Left ventricle myocardium superior (tissue), 1 donor: ENCODE measurements at places on chromosomes 3 and 15. TPM values are rescaled to one million over a fixed set of nuclear protein-coding genes. Genes with fewer than 3 reads are reported as not detected.

DNA sequence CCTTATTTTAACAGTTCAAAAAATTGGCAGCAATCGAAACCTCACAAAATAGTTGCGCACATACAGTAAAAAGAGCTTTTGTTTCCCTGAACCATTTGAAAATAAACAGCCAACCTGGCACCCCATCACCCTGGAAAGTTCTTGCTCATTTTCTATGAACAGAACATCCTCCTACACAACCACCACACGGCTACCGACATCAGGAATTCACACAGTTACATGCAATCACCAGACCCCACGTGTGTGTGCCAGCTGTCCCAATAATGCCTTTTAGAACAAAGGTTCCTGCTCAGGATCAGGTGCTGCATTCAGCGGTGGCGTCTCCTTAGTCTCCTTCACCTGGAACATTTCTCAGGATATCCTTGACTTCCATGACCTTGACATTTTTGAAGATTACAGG is 186.5 kb downstream of the KLF13 start:
- no peak for DNase-seq

FAM174B gene
- total RNA-seq: 12.6 TPM

EIF5A2 gene
- total RNA-seq: 10.2 TPM

FHIT gene
- total RNA-seq: 18.2 TPM

C3orf22 gene
- total RNA-seq: not detected

GOLGA8H gene
- total RNA-seq: not detected

ZSCAN29 gene
- total RNA-seq: 11.6 TPM

DNA sequence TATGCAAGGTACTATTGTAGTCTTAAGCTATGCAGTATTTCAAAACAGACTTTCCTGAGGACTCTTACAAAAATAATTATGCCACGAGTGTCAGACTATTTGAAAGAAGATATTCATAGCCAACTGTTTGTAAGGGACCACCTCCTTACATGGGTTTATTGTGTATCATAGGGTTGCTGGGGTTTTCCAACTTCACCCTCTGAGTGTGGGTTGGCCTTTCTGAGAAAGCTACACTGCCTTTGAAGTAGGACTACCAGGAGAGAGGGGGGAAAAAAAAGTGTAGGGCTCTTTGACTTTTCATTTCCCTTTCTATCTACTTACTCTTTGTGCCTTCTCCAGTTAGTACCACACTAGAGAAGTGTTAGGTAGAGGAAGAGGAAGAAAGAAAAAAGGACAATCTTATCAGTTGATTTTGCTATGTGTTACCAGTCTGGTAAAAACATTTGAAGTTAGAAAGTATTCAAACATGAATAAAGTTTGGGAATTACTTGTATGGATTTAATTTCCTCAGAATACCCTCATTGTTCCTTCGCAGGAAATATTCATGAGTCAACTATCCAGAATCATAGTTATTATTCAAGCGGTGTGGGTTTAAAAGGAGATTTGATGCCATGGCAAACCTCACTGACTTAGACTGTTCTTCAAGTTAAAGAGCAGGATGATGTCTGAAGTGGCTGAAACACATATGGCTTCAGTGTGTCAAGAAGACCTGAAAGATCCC is 329.3 kb upstream of the THBS1 start:
- DNase-seq: no peak
